ENCODE measurements at places on chromosomes 12 and 14.

DNA sequence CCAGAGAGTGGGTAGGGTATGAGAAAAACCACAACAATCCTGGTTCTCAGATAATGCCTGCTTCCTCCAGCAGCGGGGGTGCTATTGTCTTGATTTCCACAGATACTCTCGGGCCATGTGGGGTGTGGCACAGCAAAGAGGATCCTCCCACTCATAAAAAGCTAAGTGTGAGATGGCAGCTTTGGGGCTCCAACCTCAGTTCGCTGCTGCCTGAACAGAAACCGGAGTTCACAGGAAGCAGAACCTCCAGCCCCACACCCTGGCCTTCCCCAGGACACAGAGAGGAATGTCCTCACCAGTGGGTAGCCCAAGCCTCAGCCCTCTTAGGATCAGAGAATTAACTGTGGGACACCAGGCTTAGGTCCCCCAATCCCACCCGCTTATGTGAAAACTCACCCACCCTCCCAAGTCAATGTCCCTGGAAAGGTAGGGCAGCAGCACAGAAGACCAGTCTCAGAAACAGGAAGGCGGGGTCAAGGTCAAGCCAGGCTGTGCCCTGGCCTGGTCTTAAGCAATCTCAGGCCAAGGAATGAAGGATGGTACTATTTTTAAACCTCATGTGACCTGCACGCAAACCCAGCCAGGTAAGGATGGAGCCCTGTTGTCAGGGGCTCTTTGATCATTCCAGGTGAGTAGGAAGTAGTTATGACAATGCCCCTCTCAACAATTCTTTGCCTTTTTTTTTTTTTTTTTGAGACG, 9.0 kb downstream of the KCTD10 start:
- H3K27ac ChIP-seq: no peak overlapping the region
- H3K4me1 ChIP-seq: peaks cover 3% of the 10 kb centered on the region
- no peaks in the 10 kb centered on the region for H3K27me3 ChIP-seq
- DNase-seq: no peak
- no peak overlapping the region for H3K4me3 ChIP-seq

DNA sequence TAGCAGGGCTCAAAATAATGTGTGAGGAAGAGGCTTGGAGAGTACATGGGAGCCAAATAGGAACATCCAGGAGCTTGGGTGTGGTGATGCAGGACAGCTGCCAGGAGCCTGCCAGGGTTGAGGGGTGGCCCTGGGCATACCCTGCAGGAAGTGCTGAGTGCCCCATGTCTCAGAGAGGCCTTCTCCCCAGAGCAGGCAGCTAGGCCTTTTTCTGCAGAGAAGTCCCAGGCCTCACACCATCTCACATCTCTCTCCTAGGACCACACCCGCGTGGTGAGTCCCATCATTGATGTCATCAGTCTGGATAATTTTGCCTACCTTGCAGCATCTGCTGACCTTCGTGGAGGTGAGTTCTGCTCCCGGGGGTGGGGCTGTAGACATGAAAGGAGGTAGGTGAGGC, 66.9 kb downstream of the ERH start:
- H3K27me3 ChIP-seq: no peaks in the 10 kb centered on the region
- no peaks in the 10 kb centered on the region for H3K4me1 ChIP-seq
- H3K36me3 ChIP-seq: no peaks in the 10 kb centered on the region
- no peak overlapping the region for H3K27ac ChIP-seq

DNA sequence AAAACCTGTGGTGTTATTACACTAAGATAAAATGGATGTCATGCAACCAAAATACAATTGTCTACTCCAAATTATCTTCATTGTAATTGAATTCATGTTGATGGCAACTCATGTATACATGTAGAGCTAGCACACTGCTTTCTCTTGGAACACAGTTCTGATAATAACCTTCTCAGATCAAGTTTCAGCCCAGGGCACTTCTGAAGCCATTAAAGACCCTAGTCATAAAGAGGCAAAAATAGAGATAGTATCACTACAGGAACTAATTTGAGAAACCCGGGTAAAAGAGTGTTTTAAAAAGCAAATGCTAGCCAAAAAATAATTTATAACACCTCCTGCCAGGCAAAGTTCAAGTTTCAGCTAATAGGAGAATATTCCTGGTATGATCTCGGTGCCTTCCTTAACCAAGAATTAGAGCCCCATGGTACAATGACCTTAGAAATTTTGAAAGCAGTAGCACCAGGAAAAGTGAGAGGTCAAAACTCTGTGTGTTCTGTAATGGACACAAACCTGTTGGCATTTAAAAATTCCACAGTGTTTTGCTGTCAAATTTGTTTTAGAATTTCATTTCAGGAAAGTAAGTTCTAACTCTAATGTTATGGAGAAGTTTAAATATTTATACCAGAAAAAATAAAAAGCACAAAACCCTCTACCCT, 105.0 kb upstream of the FRMD6 start:
- H3K36me3 ChIP-seq: no peaks in the 10 kb centered on the region
- H3K27ac ChIP-seq: no peak overlapping the region
- H3K4me3 ChIP-seq: no peak overlapping the region
- peaks cover 4% of the 10 kb centered on the region for H3K27me3 ChIP-seq

DNA sequence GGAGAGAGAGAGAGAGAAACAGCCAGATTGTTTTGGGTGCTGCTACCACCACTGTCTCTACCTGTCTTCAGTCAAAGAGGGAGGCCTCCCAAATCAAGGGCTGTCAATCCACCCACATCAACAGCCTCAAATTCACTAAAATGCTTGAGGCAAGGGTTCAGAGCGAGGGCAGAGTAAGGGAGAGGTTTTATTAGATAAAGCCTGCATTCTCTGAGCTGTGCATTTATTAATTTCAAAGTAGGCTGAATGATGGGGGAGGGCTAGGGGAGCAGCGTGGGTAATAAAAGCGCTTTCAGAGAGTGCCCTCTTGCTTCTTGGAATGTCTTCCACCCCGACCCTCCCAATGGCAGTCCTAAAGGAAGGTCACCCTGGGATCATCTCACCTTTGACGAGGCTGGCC, 636.5 kb upstream of the TBX3 start:
- no peaks in the 10 kb centered on the region for H3K4me1 ChIP-seq
- no peak overlapping the region for H3K27ac ChIP-seq
- DNase-seq: no peak
- H3K36me3 ChIP-seq: no peaks in the 10 kb centered on the region
- no peak overlapping the region for H3K4me3 ChIP-seq

GRCh38 chr14:21556378-21557083, 23.3 kb downstream of the OR10G3 start:
- DNase-seq: no peak
- no peak overlapping the region for H3K27ac ChIP-seq
- no peak overlapping the region for H3K4me3 ChIP-seq
- no peaks in the 10 kb centered on the region for H3K36me3 ChIP-seq
- no peaks in the 10 kb centered on the region for H3K27me3 ChIP-seq

DNA sequence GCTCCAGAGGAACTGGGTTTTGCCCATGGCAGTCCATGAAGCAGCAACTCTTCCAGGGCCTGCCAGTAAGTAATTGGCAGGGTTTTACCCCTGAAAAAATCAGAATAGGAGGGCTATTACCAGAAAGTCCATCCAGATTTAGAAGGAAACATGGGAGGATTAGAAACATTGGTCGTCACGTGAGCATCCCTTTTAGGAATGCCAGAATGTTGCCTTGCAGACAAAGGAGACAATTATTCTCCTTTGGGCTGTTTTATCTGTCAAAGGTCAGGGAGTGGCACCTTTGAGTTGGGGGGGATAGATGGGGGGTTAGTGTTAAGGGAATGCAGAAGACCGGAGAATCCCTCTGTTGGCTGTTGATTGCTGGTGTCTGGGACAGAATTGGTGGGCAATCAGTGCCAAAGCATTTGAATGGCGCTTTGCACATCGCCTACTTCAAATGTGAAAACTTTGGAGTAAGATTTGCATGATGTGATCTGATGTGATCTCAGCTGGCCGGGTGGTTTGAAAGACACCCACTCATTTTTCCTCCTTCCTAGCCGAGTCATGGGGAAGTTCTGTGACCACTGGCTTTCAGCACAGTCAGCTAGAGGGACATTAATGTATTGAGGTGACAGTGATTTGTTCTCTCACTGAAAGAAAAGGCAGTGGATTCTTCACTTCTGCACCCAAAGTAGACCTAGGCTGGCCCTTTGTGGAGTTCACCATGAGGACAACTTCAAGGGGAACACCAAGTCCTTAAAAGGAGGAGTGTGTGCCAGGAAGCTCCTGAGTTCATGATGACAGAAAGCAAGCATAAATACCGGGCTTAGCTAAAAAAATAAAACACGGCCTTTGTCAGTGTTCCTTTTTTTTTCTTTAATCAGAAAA, 31.4 kb downstream of the FLVCR2 start:
- no peak overlapping the region for H3K27ac ChIP-seq
- H3K36me3 ChIP-seq: peaks cover 2% of the 10 kb centered on the region
- no peaks in the 10 kb centered on the region for H3K27me3 ChIP-seq
- no peaks in the 10 kb centered on the region for H3K4me1 ChIP-seq
- no peak overlapping the region for H3K4me3 ChIP-seq

Data from CD4-positive, CD25-positive, alpha-beta regulatory T cell (primary cell).